ENCODE measurements at places on chromosomes 12 and 14.
A peak's percentile ranks its signal among the peaks of the same experiment; 100 is the strongest.

DNA sequence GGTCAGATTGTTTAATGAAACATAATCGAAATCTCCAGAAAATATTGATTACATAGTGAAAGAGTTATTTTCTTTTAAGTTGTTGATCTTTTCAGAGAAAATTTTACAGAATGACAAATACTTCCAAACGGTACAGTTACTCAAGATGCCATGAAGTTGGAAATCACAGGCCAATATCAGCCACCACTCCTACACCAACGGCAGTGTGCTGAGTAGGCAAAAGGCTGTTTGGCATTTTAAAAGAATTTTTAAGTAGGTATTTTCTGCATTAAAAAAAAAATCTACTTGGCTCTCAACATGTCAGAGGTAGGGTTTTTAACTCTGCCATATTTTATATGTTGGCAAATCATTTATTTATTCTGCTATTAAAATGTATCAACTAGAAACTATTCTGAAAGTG is 21.7 kb downstream of the SLC38A4 start:
- DNase-seq, result no peak

DNA sequence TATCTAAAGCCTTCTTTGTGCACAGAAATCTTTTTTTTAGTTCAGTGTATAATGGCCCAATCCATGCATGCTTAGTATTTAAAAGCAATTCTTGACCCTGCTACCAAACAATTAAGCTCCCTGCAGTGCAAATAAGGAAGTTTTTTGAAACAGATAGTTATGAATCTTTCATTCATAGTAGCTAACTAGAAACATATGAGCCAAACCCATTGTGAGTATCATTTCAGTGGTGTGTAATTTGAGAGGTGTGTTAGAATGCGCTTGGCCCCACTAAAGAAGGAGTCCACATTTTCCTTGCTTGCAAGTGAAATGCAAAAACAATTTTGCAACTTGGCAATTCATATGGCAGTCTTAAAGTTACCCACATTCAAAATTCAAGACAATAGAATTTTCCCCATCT is 14.4 kb downstream of the EPS8 start:
- no peak for DNase-seq

DNA sequence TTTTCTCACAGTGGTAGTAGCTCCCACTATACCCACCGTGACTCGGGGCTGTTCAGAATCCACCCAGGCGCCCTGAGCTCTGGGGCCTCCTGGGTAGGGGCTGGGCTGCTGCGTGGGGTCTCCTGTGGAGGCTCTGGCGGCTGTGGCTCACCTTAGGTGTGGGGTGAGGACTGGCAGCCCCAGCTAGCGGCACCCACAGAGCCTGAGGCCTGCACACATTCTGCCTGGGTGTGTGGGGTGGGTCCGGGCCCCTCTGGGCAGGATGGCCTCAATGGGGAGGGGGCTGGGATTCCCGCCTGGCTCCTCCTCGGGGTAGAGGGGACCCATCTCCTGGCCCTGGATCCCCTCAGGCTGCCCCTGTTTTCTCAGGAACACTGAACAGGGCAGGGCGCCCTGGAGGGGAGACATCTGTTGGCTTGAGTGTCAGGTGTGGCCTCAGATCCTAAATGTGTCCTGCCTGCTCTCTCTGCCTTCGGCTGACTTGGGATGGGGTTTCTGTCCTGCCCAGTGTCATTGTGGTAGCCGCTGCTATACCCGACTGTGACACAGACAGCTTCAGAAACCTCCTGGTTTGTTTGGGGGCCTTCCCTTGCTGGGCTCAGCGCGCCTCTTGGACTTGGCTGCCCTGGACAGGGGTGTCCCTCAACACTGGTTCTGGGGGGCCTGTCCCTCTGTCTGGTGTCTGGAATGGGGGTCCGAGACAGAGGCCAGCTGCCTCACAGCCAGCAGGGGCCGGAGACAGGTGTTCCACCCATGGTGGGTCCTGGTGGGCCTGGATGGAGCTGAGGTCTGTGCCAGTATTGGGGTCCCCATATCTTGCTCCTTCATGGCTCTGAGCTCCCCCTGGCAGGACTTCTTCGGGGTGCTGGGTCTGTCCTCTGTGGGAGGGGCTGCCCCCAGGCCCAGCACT is 354.9 kb downstream of the TMEM121 start:
- peak; percentile 5 for DNase-seq

DNA sequence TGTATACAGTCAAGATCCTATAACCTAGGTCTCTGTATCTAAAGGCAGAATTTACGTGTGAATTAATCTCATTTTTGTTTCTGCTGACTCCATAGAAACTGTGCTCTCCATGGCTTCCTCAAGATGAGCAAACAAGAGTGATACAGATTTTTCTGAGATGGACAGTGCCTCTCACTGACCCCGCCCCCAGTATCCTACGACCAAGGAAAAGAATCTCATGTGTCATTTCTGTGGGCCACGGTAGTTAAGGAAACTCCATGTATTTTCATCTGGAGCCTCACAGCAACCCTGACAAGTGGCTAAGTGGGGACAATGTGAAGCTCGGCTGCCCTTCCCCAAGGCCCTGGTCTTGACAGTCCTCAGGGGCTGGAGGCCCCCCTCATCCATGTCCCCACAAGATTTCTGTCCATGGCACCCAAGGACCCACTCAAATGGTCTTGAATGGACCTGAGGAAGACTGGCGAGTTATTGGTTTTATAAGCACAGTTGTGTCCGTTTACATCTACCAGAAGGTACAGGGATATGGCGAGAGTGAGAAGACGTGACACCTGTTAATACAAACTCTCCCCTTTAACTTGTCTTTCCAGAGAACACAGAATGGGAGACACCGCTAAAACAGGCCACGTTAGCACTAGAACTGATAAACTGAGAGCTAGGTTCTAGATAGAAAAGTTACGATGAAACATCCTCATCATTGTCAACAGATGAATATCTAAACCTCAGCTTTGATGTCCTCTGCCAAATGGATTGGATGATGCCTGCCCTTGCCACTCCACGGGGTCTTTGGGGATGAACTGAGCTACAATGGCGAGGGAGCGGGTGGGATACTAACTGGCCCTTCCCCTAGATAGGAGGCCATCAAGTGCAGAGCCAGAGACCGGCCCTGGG is 108.4 kb upstream of the EGLN3 start:
- no peak for DNase-seq

DNA sequence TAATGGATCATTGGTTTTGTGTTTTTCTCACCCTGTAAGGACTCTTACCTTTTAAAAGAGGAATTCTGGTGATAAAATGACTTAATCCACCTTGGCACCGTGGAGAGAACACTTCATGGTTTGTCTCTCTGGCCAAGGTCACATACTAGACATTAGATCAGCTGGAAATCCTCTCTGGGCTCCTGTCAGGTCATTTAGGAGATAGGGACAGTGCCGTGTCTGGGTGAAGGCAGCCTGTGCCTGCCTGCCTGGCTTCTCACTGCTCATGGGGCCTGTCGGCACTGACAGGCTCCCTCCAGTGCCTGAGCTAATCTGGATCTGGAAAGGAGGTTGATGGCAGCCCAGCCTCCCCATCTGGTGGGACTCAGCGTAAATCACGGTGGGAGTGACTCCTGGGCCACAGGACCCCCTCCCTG is 5.7 kb downstream of the CRADD start:
- DNase-seq, result no peak

DNA sequence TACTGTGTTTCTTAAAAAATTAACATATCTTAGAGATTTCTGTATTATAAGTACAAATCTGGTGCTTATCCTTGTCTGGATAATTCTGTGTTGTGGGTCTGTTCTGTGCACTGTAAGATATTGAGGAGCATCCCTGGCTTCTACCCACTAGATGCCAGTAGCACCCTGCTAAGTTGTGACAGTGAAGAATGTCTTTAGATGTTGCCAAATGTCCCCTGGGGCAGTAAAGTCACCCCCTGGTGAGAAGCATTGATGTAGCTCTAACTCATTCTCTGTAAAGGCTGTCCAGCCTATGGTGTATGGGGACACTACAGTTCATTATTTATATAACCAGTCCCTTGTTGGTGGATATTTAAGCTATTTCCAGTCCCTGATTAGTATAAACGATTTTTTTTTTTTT is 31.4 kb downstream of the MAP1LC3B2 start:
- no peak for DNase-seq

GRCh38 chr12:16605642-16606116 is 283 bp downstream of the LMO3 start:
- no peak for DNase-seq

DNA sequence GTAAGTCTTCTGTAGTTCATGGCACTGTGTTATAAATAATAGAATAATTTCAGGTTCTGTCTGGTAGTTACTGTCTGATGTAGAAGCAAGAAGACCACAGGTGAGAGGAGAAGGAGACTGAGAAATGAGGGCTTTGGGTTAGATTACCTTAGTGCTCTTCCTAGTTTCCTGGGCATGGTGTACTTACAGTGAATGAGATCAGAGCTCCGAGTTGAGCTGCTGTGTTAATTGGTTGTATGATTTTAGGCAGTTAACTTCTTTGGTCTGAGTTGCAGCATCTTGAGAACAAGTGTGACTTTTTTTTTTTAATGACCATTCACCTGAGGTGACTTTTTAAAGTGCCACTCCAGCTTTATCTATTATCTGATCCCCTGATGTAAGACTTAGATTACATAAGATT is 41.5 kb downstream of the WDR20 start:
- no peak for DNase-seq

GRCh38 chr14:63296060-63296563 is 22.6 kb downstream of the GPHB5 start:
- DNase-seq, result no peak

- no peak for DNase-seq
Measured at GRCh38 chr12:101107032-101107763, 102.8 kb downstream of the SLC5A8 start.

DNA sequence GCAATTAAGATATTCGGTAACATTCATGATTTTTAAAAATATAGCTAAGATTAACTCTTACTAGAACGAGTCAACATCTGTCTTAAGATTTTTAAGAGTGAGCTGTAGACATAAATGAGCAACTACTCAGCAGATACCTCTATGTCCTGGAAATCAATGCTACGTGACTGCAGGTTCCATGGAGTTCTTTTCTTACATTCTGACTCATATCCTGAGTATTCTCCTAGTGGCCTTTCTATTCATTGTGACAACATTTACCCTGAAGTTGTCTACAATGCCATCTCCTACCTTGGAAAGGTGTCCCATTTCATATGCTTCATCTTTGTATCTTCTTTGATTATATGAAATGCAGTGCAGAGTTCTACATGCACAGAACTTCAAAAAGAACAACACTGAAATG is 59.9 kb downstream of the PKP2 start:
- no peak for DNase-seq

- no peak for DNase-seq
Measured at GRCh38 chr12:74393272-74393671, 144.4 kb upstream of the ATXN7L3B start.

- DNase-seq, result no peak
Measured at GRCh38 chr14:51939755-51940301, 49.5 kb upstream of the RTRAF start.

GRCh38 chr12:52007982-52008510 is 1.3 kb downstream of the TAMALIN start:
- DNase-seq, result no peak

GRCh38 chr14:74242780-74243042 is 3.5 kb downstream of the VSX2 start:
- no peak for DNase-seq

DNA sequence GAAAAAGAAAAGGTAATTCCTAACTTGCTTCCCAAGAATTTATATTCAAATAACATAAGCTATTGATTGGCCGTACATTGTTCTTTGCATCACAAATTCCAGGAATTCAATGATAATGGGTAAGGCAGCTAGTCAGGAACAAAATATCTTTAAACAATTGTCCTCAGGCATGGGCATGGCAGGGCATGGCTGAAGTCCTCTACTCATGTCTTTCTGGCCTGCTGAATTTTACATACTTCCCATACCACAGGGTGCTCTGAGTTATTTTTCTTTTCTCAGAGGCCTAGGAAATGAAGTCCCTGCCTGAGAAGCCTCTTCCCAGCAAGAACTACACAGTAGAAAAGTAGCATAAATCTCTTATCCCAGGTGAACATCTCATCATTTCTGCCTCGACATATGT is 15.1 kb upstream of the DRAM1 start:
- DNase-seq, result no peak

DNA sequence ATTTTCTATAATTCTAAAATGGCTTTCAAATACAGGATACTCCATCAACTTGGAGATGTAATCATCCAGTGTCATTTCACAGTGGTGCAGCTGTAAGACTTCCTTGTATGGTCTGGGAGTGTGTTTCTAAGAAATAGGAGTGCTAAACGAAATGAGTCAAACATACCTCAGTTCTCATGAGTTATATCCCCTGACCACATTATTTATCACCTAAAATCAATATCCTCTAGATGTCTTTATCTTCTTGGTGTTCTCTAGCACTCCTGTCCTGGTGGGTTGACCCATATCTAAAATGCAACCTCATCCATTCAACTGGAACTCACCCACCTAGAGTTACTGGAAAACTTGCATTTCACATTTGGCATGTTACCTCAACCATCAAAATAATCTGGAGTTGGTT is 33.2 kb downstream of the TMEM30B start:
- DNase-seq, result no peak

DNA sequence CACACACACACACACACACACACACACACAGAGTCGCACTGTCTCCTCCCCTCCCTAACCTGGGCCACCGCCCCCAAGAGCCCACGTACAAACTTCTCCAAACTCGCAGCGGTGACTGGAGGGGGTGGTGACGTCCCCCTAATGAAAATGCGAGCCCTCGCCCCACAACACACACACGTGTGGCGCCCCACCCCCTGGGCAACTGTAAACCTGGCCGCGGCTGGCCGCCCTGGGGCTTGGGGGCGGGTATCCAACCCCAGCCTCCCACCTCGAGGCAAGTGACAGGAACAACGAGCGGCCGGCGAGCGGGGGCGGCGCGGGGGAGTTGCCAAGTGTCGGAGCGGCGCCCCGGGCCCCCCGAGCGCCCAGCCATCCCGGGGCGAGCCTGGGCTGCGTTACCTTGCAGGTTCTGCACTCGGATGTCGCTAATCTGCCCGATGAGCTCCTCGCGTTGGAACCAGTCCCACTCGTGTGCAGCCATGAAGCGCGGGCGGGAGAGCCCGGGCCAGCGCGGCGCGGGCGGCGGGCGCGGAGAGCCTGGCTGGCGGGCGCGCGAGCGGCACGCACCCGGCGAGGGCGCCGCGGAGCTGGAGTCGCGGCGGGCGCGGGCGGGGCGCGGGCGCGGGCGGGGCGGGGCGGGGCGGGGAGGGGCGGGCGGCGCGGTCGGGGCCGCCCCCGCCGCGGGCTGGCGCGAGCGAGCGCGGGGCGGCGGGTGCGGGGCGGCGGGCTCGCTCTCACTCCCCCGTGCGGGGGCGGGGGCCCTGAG is at the start of gene CLMN:
Gene CLMN, minus strand, starts transcription at position 597 of the 766 bp plus-strand sequence. Its CDS starts 116 bp downstream, at position 481.
- DNase-seq, result peak; percentile 23

- peak; percentile 15 for DNase-seq
Measured at GRCh38 chr14:54881235-54881760, 21.3 kb downstream of the GCH1 start.

DNA sequence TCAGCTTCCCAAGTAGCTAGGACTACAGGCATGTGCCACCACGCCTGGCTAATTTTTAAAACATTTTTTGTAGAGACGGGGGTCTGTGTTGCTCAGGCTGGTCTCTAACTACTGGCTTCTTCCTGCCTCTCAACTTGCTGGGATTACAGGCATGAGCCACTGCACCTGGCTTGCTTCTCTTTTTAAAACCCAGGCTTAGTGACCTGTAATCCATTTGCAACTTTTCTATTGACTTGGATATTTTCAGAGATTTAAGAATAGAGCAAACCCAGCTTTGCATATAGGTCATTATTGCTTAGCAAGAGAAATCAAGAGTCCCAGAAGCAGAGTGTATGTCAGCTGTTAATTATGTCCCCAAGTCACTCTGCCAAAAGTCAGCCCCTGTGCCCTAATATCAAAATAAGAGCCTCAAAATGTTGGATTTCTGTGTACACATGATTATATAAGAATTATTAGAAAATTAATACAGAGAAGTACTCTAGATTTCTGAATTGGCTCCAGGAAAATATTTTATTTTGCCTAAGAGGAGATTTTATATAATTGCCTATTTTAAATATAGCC is 24.9 kb downstream of the TCP11L2 start:
- DNase-seq, result no peak
